ENCODE measurements at places on chromosomes 12 and 14.

- no peak for DNase-seq
Observed at GRCh38 chr12:52294803-52295202, 3.5 kb upstream of the KRT81 start.

DNA sequence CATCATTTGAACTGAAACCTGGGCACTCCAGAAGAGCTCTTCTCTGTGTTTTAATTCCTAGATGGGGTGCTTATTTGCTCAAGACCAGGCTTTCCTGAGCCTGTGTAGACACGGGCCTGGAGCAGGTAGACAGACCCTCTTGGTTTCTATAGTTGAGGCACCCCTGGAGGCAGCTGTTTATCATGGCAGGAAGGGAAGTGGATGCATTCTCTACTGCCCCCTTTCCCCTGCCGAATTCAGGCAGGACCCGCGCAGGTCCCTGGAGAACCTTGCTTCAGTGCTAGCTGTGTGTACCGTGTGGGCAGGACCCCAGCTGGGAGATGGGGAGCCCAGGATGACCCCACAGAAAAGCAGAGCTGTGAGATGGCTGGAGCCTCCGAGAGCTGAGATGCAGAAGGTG lies 6.0 kb downstream of the CACNA1C start:
- no peak for DNase-seq

DNA sequence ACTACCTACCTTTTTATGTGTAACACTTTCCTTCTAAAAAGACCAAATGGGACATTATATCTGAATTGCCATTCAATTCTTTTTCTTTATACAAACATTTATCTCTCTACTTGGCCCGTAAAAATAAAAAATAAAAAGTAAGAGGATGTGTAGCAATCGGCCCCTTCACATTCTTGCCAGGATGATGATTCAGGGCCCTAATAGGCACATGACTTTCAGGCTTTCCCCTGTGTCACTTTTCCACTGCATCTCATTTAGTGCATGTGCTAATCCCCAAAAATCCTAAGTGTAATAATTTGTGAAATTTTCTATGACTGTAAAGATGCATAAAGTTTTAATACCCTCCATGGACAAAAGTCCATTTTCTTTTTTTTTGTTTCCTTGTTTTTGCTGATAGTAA lies 23.0 kb upstream of the ATP2B1 start:
- no peak for DNase-seq

GRCh38 chr12:38904537-38905479 lies 583 bp downstream of the CPNE8 start:
- peak; percentile 38 for DNase-seq
